ENCODE measurements at places on chromosomes 12 and 14.

DNA sequence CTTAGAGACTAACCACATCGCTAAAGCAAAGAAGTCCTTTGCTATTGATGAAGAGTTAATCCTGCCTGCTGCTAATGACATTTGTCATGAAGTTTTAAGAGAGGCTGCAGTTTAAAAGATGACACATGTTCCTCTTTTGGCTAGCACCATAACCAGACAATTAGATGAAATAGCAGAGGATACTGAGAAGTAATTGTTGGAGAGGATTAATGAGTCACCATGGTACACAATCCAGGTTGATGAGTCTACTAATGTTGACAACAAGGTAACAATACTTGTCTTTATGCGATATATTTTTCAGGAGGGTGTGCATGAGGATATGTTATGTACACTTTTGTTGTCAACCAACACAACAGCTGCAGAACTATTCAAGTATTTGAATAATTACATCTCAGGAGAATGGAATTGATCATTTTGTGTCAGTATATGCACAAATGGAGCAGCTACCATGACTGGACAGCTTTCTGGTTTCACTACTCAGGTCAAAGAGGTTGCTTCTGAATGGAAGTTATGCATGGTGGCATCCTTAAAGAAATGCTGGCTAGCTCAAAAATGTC, 56.7 kb downstream of the LRRIQ1 start:
- no peak for DNase-seq

DNA sequence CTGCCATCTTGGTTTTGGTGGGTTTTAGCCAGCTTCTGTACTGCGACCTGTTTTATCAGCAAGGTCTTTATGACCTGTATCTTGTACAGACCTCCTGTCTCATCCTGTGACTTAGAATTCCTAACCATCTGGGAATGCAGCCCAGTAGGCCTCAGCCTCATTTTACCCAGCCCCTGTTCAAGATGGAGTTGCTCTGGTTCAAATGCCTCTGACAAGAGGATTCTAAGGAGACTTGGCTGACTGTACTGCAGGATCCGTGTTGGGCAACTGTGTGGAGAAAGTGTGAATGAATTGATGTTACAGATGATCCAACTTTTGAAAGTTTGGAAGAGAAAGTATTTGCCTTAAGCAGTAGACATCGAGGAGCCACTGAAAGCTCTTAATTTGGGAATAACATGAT, 91.0 kb downstream of the TTLL5 start:
- DNase-seq, result no peak

DNA sequence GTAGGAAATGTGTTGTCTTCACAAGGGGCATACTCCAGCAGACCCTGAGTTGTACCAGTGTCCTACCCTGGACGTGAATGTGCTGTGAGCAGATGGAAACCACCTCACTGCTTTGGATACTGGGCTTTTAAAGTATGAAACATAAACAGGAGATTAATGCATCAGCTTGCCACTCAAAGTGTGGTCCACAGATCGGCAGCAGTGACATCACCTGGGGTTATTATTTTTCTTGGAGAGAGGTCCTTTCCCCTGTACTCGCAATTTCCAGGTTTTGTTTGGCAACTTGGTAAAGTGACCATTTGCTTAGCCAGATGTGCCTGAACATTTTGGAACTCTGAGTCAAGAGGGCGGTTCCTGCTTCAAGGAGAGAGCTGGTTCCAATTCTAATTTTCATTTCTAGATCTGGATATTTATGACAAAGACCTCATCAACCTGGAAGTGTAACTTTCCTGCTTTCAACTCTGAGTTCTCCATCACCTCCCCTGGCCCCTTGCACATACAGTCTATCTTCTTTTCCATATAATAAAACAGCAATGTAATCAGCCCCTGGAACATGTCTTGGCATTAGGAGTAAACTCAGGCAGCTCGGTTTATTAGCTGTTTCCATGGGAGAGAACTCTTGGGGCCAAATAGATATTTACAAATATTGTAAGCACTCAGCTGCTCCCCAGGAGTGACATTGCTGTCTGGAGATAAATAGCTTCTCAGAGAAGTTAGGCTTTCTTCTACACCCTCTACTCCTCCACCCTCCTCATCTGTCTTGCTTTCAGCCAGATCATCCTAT, 237.0 kb upstream of the TBX3 start:
- no peak for DNase-seq

- no peak for DNase-seq
Measured at GRCh38 chr12:2020511-2020910, 16.3 kb upstream of the DCP1B start.

GRCh38 chr12:2256453-2256852, 203.7 kb downstream of the CACNA1C start:
- DNase-seq, result no peak

GRCh38 chr12:23847857-23848256, 101.6 kb downstream of the SOX5 start:
- no peak for DNase-seq

Data from CD4-positive, alpha-beta T cell treated with Interleukin-4 for 1 hour (primary cell).